ENCODE measurements at places on chromosomes 16 and 17.
A peak's percentile ranks its signal among the peaks of the same experiment; 100 is the strongest.

- no peak for DNase-seq
Measured at GRCh38 chr17:44416558-44417289, 27.3 kb upstream of the ITGA2B start.

- no peak for DNase-seq
Measured at GRCh38 chr17:78790552-78790951, 8.5 kb upstream of the CYTH1 start.

DNA sequence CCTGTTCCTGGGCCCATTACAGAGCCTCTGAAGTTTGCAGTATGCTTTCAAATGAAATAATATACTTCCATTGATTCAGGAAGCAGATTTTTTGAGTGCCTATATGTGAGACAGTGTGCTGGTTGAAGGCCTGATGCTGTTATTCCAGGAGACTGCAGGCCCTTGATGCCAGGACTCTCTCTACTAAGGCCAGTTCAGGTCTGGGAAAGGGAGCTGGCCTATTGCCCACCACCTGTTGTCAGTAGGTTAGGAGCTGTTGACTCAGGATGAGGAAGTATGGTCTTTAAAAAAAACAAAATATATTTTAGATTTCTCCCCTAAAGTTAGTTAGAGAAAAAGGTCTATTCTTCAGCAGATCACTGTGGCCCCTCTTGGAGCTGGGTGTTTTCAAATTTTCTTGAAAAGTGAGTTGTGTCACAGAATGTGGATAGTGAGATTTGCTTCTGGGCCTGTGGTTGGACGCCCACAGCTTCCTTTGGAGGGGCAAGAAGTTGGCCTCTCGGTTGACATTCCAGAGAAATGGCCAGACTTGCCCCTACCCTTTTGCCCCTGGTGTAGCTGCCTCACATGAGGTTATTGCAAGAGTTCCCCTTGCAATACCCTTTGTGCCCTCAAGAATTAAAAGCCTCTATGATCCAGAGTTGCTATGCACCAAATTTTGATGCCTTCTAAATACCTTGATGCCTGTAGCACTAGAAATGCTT is 7.9 kb downstream of the ESRP2 start:
- no peak for DNase-seq

- DNase-seq: no peak
Measured at GRCh38 chr17:7713782-7714181, 3.8 kb upstream of the DNAH2 start.

DNA sequence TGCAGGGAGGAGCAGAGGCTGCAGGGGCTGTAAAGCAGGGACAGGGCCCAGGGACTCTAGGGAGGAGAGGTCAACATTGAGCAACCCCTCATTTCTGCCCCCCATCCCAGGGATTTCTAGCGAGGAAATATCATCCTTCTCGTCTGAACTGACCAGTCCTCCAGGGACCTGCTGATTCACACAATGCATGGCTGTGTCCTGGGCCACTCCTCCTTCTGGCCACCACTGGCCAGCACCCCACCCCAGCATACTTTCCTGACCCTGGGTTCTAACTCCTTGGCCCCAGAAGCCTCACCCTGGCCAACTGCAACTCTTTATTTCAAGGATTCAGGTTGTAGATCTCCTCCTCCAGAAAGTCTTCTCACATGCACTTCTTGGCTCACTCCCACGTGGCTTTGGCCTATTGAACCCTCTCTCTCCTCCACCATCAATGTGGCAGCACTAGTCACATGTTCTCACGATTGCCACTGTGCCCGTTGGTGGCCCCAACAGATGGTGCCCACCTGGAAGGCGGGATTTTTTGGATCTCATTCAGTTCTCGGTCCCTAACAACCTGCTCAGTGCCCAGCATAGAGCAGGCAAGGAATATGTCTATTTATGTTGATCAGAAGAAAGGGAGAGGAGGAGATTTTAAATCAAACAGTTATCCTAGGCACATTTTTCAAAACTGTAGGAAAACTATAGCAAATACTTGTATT is 41.5 kb downstream of the CUEDC1 start:
- peak; percentile 31 for DNase-seq

DNA sequence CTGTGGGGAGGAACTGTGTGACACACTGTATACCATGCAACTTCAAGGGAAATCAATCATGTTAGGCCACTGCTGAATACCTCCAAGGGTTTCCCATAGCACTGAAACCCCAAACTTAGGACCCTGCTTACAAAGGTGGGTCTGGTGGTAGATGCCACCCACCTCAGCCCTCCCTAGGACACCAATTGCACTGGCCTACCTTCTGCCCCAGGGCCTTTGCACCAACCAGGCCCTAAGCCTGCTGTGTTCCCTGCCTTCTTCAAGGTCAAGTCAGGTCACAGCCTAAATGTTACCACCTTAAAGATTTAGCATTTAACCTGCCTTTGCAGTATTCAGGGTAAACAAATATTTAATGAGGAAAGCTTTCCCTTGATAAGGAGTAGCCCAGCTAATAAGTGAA is 185.8 kb downstream of the ZFHX3 start:
- no peak for DNase-seq

GRCh38 chr16:66620429-66620795 is 15.9 kb downstream of the CMTM3 start:
- DNase-seq: no peak

GRCh38 chr17:36687736-36688135 is 86.4 kb downstream of the MRM1 start:
- no peak for DNase-seq

DNA sequence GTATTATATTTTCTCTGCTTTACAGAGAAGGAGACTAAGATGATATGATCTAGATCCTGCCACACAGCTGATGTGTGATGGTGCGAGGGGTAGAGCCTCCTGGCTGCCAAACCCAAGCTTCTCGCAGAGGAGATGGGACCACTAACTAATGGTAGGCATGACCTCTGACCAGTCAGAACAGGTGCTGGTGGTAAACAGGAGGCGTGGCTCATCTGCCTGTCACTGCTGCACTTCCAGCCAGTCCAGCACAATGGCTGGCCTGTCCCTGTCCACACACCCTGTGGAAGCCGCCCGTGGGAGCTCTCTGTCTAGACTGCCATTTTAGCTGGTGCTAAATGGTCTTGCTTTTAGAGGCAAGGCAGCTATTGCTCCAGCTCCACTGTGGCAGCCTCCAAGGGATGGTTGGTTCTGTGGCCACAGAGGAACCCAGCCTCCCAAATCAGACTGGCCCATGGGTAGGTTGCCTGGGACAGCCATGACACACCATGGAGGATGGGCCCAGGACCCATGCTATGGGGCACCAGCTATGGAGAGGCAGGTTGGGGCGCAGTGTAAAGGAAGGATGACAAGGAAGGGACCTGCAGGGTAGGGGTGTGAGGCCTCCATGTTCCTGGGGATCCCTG is 86.7 kb downstream of the KSR1 start:
- no peak for DNase-seq

- no peak for DNase-seq
Measured at GRCh38 chr16:57392694-57393093, 11.9 kb upstream of the CCL17 start.

- DNase-seq: no peak
Measured at GRCh38 chr16:69936252-69936651, 14.9 kb upstream of the CLEC18A start.

DNA sequence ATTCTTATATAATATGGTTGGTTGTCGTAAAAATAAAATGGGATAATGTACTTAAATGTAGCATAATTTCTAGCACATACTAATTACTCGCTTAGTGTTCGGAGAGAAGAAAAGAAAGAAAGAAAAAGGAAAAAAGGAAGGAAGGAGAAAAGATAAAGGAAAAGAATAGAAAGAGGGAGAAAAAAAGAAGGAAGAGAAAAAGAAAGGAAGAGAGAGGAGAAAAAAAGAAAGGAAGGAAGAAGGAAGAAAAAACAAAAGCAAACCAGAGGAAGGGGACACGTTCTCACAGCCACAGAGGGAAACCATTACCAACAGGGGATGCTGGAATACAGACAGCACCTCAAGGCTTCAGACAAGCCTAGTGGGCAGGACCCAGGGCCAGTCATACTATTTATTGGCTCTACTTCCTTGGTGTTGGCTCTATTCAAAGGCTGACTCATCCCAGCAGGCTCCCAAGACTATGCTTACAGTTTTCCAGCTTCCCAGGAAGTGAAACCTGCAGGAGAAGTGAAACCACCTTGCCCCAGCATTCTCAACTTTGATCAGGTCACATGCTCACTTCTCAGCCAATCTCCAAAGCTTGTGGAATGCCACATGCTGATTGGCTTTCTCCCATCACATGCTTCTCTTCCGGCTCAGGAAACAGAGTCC is 273.5 kb upstream of the IRX5 start:
- peak; percentile 59 for DNase-seq

GRCh38 chr16:66639091-66639885 is 34.8 kb downstream of the CMTM3 start:
- no peak for DNase-seq

GRCh38 chr17:82445542-82445941 is 5.0 kb downstream of the CYBC1 start:
- DNase-seq: no peak

- DNase-seq: no peak
Measured at GRCh38 chr16:10852286-10852685, 24.7 kb upstream of the CIITA start.

DNA sequence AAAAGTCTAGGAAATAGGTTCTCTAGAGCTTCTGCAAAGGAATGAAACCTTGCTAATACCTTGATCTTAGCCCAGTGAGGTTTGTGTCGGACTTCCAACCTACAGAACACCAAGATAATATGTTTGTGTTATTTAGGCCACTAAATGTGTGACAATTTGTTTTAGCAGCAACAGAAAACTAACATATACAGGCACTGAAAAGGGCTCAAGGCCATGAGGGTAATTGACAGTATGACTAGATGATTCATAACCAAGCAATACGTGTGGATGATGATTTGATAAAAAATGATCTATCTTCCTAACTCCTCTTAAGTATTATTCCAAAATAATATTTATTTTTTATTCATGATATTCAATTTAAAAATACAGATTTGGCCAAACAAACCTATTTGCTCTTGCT is 27.7 kb upstream of the MED13 start:
- DNase-seq: no peak

DNA sequence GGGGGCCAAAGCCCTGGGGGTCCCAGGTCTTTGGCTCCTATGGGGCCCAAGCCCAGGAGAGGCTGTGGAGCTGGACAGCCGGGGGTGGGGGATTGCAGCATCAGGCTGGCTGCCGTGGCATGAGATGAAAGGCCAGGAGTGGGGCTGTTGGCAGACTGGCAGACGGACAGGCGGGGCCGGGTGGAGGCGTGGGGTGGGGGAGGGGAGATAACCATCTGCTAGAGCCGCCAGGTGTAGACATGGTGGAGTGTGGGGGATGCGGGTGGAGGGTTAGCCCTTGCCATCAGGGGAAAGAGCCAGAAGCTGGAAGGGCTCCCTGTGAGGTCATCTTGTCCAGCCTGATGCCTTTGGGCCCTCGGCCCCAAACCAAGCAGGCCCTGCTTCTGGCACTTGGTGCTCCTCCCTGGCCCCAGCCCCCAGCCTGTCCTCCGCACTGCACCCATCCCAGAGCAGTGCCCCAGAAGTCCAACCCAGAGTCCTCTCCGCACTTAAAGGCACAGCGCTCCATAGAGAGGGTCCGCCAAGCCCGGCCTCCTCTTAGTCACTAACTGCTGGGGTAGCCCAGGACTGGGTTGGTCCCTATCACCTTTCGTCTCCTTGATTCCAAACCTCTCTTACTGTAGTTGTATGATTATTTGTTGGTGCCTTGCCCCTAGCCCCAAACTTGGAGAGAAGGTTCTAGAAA is 33.3 kb upstream of the DLX4 start:
- no peak for DNase-seq

GRCh38 chr16:50961952-50962351 is 189.1 kb downstream of the SALL1 start:
- no peak for DNase-seq

DNA sequence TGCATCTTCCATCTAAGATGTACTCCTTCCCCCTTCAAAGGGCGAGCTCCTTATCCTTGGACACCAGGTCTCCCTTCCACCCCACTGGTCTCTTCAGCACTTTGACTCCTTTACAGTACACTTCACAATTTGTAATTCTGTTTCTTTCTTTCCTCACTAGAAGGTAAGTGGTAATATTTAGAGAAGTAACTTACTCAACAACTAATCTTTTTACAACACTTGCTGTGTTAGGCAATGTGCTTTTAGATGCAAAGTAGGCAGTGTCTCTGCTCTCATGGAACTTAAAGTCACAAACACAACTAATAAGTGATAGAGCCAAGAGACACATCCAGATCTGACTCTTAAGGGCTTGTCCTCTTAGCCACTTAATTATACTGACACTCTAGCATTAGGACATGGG is 6.4 kb downstream of the SIAH1 start:
- DNase-seq: no peak

DNA sequence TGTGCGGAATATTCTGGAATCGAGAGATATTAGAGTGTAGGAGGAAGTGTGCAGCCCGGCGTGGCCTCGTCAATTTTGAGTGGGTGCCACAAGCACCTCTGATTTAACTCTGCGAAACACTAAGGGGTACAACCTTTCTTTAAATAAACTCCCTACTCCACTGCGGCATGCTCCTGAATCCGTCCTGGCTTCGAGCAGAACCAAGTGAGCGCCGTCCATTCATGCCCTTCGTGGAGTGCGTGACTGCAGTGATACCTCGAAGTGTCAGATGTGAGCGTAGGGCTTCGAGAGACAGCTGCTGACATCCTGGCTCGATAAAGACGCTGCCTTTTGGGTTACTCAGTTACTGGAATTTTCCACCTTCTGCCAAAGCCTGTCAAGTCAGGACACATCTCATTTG is 128.8 kb downstream of the FOXL1 start:
- no peak for DNase-seq

DNA sequence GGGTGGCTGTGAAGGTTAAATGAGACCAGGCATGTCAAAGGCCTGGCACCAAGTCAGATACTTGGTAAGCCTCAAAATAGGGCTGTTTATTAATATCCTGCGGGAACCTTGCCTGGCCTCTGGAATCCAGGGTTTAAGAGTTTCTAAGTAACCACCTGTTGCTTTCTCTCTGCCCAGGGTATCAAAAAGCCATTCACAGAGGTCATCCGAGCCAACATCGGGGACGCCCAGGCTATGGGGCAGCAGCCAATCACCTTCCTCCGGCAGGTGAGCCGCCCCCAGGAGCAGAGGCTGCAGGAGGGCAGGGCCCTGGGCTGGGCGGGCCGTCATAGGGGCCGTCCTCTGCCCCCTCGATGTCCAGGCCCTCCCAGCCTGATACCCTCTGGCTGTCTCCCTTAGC is 13.3 kb downstream of the GPT2 start:
- no peak for DNase-seq

GRCh38 chr17:7686222-7687071 is 843 bp downstream of the TP53 start:
- DNase-seq: peak; percentile 78

DNA sequence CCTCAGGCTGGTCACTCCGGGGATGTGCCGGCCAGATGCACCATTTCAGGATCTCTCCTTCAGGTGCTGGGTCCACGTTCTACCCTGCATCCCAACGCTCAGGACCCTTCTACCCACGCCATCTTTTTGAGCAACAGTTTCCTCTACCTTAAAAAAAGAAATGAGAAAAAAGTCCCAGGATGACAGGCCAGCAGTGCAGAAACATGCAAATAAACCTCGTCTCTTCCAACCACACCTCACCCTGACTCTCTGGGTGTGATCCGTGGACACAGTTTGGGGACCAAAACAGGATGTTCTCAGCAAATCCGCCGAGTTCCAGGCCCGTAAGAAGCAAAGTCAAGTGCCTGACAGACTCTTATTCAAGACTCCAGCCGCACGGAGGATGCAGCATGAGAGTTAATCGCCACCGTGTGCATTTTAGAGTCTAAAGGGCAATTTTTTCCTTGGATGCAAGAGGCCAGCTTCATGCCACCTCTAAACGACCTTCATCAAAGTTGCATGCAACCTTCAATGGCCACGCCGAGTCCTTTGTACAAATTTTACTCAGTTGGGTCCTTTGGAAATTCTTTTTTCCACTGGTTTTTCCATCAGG is 99.6 kb downstream of the ZFHX3 start:
- DNase-seq: no peak

Measured in fibroblast of upper back skin (primary cell).